T-cell (primary cell): ENCODE measurements at places on chromosomes 1 and 21.

GRCh38 chr21:43331962-43332828, 94.7 kb downstream of the SIK1 start:
- no peak overlapping the region for H3K4me3 ChIP-seq
- DNase-seq = no peak
- no peaks in the 10 kb centered on the region for H3K27me3 ChIP-seq
- no peaks in the 10 kb centered on the region for H3K36me3 ChIP-seq
- no peak overlapping the region for H3K27ac ChIP-seq

DNA sequence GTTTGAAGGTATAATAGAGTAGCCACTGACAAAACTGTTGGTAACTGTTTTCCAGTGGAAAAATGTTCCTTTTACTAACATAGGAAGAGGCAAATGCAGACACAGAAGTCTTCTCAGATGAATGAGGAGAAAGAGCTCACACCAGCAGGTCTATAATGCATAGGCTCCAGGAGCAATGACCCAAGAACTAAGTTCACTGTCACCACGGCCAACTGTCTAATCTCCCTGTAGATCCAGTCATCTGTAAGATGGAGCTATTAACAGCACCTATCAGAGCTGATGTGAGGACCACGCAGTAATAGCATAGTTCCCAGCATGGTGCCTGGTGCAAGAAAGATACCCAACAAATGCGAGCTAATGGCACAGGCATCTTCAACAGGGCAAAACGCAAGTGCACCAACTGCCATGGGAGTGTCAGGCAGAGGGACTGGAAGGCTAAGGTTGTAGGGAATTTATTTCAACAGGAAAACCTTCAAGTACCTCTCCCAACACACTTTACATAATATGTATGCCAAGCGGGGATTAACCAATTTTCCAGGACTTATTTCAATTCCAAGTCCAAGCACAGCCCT, 12.9 kb downstream of the GNB1 start:
- no peaks in the 10 kb centered on the region for H3K36me3 ChIP-seq
- H3K27me3 ChIP-seq = no peaks in the 10 kb centered on the region
- no peak overlapping the region for H3K27ac ChIP-seq
- H3K4me1 ChIP-seq = peaks cover 87% of the 10 kb centered on the region

- H3K27me3 ChIP-seq = no peaks in the 10 kb centered on the region
- H3K4me3 ChIP-seq = no peak overlapping the region
- DNase-seq = no peak
- H3K27ac ChIP-seq = no peak overlapping the region
- no peaks in the 10 kb centered on the region for H3K36me3 ChIP-seq
These were observed 7.5 kb downstream of the ID3 start for GRCh38 chr1:23551849-23552248.

DNA sequence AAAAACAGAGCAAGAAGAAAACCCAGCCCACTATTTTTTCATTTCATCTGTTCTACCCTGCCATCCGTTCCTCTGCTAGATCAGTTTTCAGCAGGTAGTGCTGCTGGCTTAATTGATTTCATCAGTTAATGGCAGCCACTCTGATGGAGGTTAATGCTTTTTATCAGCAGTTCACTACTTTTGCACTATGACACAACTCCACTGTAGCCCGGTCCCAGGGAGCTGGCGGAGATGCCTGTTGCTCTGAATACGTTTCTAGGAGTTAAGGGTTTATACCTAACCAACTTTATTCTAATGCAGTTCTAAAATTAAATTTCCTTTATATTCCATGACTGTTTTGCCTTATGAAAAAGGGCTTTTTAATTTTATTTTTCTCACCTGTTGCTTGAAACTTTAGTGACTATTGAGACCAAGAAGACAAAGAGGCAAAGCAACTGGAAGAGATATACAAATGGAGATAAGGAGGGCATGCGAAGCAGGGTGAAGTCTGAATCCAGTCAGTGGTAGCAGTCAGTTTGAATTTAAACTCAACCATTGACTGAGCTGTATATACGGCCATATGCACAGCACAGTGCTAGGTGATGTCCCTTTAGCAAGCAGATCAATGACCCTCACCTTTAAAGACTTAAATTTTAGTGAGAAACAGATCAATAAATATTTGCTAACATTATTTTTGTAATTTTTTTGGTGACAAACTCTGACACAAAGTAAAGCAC, 477.9 kb downstream of the LMO4 start:
- H3K36me3 ChIP-seq = no peaks in the 10 kb centered on the region
- no peaks in the 10 kb centered on the region for H3K4me1 ChIP-seq
- H3K27me3 ChIP-seq = no peaks in the 10 kb centered on the region
- no peak for DNase-seq
- no peak overlapping the region for H3K27ac ChIP-seq

GRCh38 chr1:189323091-189323490, 1154.6 kb downstream of the BRINP3 start:
- no peak overlapping the region for H3K4me3 ChIP-seq
- no peak overlapping the region for H3K27ac ChIP-seq
- H3K4me1 ChIP-seq = no peaks in the 10 kb centered on the region
- H3K36me3 ChIP-seq = no peaks in the 10 kb centered on the region
- no peak for DNase-seq
- H3K27me3 ChIP-seq = no peaks in the 10 kb centered on the region

DNA sequence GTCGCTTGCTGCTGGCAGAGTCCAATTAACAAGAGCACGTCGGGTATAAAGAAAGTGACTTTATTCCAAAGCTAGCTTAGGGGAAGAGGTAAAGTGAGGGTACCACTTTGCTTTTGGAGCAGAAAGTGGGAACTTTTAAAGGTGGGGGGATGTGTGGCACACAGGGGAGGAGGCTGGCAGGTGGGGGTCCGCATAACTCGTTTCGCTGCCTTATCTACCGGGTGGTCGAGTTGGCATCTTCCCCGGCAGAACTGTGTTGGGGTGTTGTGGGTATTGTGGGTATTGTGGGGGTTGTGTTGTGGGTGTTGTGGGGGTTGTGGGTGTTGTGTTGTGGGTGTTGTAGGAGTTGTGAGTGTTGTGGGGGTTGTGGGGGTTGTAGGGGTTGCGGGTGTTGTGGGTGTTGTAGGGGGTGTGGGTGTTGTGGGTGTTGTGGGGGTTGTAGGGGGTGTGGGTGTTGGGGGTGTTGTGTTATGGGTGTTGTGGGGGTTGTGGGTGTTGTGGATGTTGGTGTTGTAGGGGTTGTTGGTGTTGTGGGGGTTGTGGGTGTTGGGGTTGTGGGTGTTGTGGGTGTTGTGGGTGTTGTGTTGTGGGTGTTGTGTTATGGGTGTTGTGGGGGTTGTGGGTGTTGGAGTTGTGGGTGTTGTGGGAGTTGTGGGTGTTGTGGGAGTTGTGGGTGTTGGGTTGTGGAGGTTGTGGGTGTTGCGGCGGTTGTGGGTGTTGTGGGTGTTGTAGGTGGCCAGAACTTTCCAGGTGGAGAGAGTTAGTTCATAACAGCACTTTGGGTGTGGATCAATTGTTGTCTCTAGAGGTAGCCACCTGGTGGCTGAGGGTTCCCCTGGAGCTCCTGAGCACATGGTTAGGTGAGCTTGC, 52.7 kb downstream of the AGPAT3 start:
- H3K36me3 ChIP-seq = peaks cover 5% of the 10 kb centered on the region
- peak; percentile 12 for DNase-seq
- no peaks in the 10 kb centered on the region for H3K27me3 ChIP-seq
- peak overlapping the region; percentile 12 for H3K4me3 ChIP-seq
- H3K4me1 ChIP-seq = peaks cover 60% of the 10 kb centered on the region
- H3K27ac ChIP-seq = peak overlapping the region; percentile 83

- H3K36me3 ChIP-seq = peaks cover 6% of the 10 kb centered on the region
- H3K4me1 ChIP-seq = no peaks in the 10 kb centered on the region
- H3K27ac ChIP-seq = no peak overlapping the region
- H3K27me3 ChIP-seq = no peaks in the 10 kb centered on the region
These were observed 26.0 kb downstream of the ATF6 start for GRCh38 chr1:161791904-161792655.
